ENCODE measurements at places on chromosomes 13 and 19. TPM values are rescaled to one million over a fixed set of nuclear protein-coding genes. Genes with fewer than 3 reads are reported as not detected.
A peak's percentile ranks its signal among the peaks of the same experiment; 100 is the strongest.

Gene SUGP2
- 79.7 TPM for total RNA-seq

Gene KCNN4
- total RNA-seq, result 0.35 TPM

Gene CGB5
- not detected for total RNA-seq

Gene PSG1
- not detected for total RNA-seq

Gene PNMA8B
- not detected for total RNA-seq

Gene PSG4
- not detected for total RNA-seq

DNA sequence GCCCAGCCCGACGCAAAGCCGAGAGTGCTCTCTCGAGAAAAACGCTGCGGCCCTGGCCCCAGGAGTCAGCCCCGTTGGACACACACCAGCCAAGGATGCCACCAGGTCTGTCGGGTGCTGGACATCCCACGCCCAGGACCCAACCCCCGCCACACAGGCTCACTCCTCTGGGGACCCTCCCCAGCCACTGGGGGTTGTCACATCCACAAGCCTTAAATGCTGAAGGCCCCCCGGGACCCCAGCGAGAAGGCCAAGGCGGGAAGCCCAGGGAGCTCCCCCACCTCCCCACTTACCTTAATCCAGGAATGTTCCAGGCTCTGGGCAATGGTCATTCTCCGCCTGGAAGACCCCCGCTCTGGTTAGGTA is 11.2 kb downstream of the DAPK3 start:
- no peak for DNase-seq

DNA sequence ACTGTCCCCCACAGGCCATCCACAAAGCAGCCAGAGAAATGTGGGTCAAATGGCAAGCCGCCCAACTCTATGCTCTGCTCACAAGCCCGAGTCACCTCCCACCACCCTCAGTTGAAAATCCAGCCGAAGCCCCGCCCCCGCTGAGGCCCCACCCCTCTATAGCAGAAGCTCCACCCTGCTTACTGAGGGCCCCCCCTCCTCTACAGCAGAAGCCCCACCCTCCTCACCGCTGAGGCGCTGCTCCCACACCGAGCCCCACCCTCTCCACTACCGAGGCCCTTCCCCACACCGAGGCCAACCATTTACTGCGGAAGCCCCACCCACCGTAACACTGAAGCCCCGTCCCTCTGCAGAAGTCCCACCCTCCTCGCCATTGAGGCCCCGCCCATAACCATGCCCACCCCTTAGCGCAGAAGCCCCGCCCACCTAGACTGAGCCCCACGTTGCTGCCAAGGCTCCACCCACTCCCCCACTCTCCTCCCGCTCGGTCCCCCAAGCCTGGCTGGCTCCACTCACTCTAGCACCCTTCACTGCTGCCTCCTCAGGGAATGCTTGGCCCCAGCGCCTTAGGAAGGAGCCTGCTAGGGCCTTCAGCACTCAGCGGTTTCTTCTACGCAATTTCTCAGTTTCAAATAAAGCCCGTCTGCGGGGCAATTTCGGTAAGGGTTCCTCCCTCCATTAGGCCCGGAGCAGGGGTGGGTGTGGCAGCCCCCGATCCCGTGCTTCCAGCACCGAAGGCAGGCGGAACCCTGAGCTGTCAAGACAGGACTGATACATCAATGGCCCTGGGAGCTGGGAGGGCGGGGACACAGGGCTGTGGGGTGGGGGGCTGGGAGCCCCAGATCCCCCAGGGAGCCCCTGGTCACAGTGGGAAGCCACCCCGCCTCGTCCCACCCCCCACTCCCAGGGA is 9.0 kb upstream of the MYDGF start:
- peak; percentile 40 for DNase-seq

DNA sequence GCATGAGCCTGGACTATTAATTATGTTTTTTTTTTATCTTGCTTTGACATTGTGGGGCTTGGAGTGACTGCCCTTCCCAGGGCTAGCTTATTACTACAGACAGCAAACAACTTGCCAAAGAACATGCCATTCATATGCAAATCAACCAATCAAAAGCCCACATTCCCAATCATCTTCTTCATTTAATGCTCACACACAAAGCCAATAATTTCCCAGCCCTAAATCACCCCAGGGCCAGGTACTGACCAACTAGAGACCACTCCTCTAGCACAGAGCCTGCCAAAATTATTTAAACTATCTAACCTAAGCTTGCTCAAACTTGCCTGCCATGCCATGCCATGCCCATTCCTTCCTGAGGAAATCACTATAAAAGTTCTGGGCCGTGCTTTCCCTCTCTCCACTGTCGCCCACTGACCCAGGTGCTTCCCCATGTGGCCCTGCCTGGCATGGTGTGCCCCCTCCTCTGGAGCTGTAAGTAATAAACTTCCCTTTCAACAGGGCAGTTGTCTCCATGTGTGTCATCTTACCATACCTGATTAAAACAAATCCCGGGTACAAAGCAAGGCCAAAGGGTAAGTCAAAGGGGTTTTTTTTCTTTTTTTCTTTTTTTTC is 15.7 kb downstream of the PBX4 start:
- DNase-seq, result no peak

GRCh38 chr19:30710721-30711120 is 338.5 kb downstream of the ZNF536 start:
- no peak for DNase-seq

GRCh38 chr19:16361254-16361653 is 36.6 kb downstream of the KLF2 start:
- no peak for DNase-seq

DNA sequence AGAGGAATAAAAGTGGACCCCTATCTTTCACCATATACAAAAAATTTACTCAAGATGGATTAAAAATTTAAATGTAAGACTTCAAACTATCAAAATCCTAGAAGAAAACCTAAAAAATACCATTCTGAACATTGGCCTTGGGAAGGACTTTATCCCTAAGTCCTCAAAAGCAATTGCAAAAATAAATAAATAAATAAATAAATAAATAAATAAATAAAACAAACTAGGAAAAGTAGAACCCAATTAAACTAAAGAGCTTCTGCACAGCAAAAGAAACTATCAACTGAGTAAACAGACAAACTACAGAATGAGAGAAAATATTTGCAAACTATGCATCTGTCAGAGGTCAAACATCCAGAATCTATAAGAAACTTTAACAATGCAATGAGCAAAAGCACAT is 874.9 kb upstream of the PCDH20 start:
- no peak for DNase-seq

DNA sequence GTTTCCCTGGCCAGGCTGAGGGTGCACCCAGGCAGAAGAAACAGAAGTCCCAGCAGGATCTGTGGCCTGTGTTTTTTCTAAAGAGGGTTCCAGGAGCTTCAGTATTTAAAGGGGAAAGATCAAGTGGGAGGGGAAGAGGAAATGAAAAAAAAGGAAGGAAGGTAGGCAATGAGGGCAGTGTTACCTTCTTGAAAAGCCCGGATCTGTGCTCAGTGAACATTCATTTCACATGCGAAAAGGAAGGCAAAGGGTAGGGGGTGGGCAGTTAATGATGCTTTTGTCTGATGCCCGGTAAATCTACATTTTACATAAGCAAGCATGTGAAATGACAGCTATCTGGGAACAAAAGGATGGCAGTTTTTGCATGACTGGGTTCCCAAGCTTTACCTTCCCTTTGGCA is 326.2 kb downstream of the UQCRFS1 start:
- DNase-seq, result no peak

DNA sequence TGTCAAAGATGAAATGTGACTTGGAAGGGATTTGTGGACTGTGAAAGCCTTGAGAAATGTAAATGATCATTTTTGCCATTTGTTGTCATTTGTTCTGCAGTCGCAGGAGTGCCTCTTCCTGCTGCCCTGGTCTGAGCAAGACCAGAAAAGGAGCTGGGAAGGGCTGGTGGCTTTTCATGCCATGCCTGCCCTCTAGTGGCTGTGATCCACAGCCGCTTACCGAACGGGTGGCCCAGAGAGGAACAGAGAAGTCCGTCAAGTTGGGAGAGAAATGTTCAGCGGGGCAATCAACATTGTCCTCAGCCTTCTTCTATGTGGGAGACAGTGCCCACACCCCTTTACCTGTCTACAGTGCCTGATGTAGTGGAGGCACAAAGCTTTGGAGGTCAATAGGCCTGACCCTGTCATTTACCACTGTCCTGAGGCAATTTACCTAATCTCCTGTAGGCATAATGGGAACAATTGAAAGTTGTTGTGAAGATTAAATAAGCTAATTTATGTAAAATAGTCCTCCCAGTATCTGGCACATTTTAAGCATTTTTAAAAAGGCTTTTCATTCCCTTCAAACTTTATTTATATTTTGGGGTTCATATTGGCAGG is 224.5 kb downstream of the B3GLCT start:
- DNase-seq, result peak; percentile 82

DNA sequence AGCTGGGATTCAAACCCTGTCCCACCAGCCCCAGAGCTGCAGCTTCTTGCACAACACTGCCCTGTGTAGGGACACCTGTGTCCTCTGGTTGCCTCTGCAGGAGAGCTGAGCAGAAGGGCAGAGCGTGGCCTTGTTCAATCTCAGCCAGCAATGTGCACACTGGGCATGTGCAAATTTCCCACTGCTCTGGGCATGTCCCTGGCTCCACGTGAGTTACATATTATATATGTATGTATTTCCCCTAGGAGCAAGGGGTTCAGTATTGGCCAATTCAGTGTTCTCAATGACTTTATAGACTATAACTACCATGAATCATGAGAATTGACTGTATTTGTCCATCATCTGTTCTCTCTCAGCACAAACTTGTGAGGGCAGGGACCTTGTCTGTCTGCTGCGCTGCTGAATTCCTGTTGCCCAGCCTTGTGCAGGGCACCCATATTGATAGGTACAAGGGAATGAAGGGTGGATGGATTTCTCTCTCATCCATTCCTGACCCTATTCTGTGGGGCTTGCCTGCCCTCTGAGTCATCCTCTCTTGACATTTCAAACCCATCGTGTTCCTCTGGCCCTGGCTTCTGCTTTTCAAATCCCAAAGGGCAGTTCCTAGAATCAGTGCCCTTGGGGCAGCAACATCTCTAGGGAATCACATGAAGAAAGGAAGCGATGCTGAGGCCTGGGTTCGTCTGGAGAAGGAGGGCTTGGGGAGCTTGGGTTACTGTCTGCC is 69.7 kb downstream of the ERICH6B start:
- DNase-seq, result no peak

DNA sequence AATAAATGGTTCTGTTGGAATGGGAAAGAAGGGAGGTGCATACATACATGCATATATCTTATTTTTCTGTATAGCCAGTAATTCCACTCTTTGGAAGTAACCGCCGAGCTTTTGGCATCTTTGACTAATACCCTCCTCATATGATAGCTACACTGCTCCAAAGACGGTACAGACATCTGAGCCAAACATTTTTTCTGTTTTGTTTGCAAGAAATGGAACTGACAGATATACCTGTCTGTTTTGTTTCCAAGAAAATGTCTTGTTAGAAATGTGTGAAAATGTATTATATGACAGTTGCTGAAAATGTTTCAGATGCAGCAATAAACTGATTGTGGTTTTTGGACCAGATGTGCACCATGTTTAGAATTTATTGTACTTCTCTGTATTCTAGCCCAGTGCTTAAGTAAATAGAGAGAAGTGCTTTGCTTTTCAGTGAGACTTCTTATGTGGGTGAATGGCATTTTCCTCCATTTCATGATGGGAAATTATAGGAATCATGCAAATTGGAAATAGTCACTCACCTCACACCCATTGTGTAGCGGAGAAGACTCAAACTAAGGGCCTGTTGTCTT is 396.9 kb downstream of the KCNRG start:
- no peak for DNase-seq

GRCh38 chr19:57667228-57667627 is 1.5 kb upstream of the ZSCAN4 start:
- DNase-seq, result no peak

DNA sequence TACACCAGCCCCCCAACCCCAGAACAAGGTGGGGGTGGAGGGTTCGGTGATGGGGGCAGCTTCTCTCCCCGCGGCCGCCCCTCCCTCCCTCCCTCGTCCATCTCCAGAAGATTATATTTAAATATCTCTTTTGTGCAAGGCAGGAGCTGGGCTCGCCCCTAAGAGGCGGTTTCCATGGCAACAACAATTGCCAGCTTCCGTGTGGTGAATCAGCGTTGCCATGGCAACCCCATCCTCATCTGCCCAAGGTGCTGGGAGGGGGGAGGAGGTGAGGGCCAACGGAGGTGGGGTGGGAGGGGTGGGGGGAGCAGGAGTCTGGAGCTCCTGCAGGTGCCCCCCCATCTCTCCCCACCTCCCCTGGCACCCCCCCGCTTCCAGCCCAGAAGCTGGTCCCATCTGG is 46.4 kb downstream of the CELF5 start:
- DNase-seq, result no peak

GRCh38 chr13:87554045-87554444 is 117.1 kb upstream of the SLITRK5 start:
- DNase-seq, result no peak

GRCh38 chr13:51914137-51914493 is 52.3 kb downstream of the CCDC70 start:
- no peak for DNase-seq

DNA sequence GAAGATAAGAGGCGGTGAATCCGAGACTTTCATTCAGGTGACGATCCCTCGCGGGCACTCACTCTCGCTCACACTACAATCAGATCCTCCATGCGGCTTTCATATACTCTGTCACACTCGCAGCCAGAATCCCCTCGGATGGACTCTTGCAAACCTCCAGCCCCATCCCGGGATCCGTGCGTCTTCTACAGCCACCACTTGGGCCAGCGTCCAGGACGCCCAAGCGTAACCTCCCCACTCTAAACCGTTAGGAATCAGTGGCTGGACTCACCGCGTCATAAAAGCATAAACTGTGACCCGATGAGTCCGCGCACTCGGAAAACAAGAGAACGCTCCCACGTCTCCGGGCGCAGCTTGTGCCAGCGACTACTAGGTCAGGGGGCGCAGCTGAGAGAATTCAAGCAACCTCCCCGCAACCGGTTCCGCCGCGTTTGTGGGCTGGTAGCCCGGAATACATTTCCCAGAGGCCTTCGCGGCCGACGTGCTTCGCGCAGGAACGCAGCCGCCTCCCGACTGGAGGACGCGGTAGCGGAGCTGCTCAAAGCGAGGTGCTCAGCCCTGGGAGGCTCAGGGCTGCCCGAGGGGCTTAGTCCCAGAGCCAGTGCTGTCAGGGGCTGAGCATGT is 27.6 kb downstream of the ZNF607 start:
- DNase-seq, result peak; percentile 90

- DNase-seq, result no peak
Observed at GRCh38 chr19:42534391-42534790, 6.1 kb upstream of the CEACAM1 start.

DNA sequence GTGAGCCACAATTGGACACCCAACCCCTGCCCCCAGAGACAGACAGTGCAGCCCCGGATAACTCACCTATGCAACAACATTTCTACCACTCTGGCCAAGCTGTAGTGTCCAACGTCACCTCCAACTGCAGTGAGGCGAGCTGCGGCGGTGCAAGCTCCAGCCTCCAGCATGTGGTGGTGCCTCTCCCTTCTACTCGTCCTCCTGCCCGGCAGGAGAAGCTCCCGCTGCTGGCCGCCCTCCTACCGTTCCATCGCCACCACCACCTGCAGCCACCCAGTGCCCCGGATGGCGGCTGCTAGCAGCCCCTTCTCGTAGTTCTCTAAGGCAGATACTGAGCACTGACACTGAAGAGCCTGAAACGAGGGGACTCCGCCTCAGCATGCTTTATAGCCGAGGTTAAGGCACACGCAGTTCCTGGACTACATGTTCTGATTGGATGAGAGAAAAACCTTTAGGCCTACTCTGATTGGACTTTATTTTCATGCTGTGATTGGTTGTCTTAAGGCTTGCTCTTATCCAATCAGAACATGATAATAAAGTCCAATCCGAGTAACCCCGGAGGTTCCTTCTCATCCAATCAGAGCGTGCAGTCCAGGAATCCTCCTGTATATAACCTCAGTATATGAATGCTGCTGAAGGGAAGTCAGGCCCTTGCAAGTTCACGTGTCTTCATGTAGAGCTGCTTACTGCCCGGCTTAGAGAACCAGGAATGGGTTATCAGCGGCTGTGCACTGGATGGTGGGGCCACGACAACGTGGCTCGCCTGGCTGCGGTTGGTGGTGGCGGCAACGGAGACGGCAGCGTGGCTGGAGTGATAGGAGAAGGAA is 63.5 kb downstream of the TUBA3C start:
- DNase-seq, result no peak

All from endothelial cell of umbilical vein (primary cell).